ENCODE measurements at places on chromosomes 11 and 22.

GRCh38 chr11:122399375-122399774 lies 256.1 kb upstream of the UBASH3B start:
- peak overlapping the region; percentile 39 for H3K27ac ChIP-seq
- peaks cover 11% of the 10 kb centered on the region for H3K27me3 ChIP-seq
- H3K4me1 ChIP-seq, result peaks cover 16% of the 10 kb centered on the region
- no peak overlapping the region for H3K4me3 ChIP-seq
- H3K36me3 ChIP-seq, result no peaks in the 10 kb centered on the region

GRCh38 chr11:65646288-65646957 lies 8.5 kb downstream of the SIPA1 start:
- peaks cover 27% of the 10 kb centered on the region for H3K4me1 ChIP-seq
- H3K36me3 ChIP-seq, result peaks cover 41% of the 10 kb centered on the region
- no peaks in the 10 kb centered on the region for H3K27me3 ChIP-seq
- no peak overlapping the region for H3K4me3 ChIP-seq

- DNase-seq, result no peak
- H3K4me1 ChIP-seq, result no peaks in the 10 kb centered on the region
- H3K27me3 ChIP-seq, result no peaks in the 10 kb centered on the region
- no peak overlapping the region for H3K4me3 ChIP-seq
- H3K27ac ChIP-seq, result no peak overlapping the region
These were observed 98.1 kb downstream of the TENM4 start for GRCh38 chr11:79342686-79343085.

GRCh38 chr11:119099711-119100110 lies 1.9 kb downstream of the DPAGT1 start:
- DNase-seq, result no peak
- peak overlapping the region; percentile 5 for H3K27ac ChIP-seq
- H3K4me1 ChIP-seq, result peaks cover 45% of the 10 kb centered on the region
- peaks cover 45% of the 10 kb centered on the region for H3K36me3 ChIP-seq

- no peak overlapping the region for H3K27ac ChIP-seq
- H3K36me3 ChIP-seq, result peaks cover 2% of the 10 kb centered on the region
These were observed 49.2 kb upstream of the FAM181B start for GRCh38 chr11:82782825-82783374.

DNA sequence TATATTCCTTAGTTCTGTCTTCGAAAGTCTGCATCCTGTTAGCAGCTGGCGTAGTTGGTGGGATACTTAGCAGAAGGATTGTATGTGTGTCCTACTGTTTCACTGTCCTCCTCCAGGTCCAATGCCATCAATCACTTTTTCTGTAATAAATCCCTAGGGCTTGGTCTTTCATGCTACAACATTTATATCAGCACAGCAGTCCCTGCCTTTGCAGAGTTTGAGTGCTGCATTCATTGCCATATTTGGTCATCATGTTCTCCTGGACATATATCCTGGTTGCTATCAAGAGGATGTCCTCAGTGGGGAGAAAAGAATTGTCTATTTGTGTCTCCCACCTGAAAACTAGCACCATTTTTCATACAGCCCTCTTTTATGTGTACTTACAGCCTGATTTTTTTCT lies 67.0 kb downstream of the OR5AK2 start:
- no peak for DNase-seq
- no peaks in the 10 kb centered on the region for H3K36me3 ChIP-seq

GRCh38 chr11:36151933-36152580 lies 137.2 kb downstream of the COMMD9 start:
- H3K27ac ChIP-seq, result no peak overlapping the region
- peaks cover 18% of the 10 kb centered on the region for H3K27me3 ChIP-seq
- H3K4me3 ChIP-seq, result no peak overlapping the region
- no peaks in the 10 kb centered on the region for H3K36me3 ChIP-seq
- H3K4me1 ChIP-seq, result peaks cover 16% of the 10 kb centered on the region

DNA sequence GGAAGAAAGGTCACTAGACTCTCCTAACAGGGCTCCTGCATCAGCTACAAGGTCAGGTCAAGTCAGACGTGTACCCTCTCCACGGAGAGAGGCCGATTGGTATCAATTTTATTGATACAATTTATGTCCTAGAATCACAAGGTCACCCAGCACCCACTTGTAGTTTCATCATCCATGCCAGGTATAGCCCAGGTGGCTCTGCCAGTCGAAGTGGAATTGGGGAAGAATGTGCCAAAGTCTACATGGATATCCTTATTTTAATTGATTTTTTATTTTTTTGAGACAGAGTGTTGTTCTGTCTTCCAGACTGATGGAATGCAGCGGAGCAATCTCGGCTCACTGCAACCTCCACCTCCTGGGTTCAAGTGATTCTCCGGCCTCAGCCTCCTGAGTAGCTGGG lies 334.1 kb downstream of the SHANK2 start:
- H3K4me1 ChIP-seq, result no peaks in the 10 kb centered on the region
- no peak for DNase-seq
- H3K27ac ChIP-seq, result no peak overlapping the region
- no peaks in the 10 kb centered on the region for H3K36me3 ChIP-seq
- no peak overlapping the region for H3K4me3 ChIP-seq

GRCh38 chr11:96413408-96413807 lies 23.6 kb downstream of the JRKL start:
- peaks cover 11% of the 10 kb centered on the region for H3K27me3 ChIP-seq
- H3K4me1 ChIP-seq, result peaks cover 5% of the 10 kb centered on the region
- H3K27ac ChIP-seq, result no peak overlapping the region
- H3K36me3 ChIP-seq, result no peaks in the 10 kb centered on the region
- no peak for DNase-seq
- H3K4me3 ChIP-seq, result no peak overlapping the region

GRCh38 chr22:44304354-44304753 lies 8.4 kb downstream of the SHISAL1 start:
- no peak overlapping the region for H3K27ac ChIP-seq
- H3K4me1 ChIP-seq, result no peaks in the 10 kb centered on the region
- peak; percentile 24 for DNase-seq
- peaks cover 4% of the 10 kb centered on the region for H3K27me3 ChIP-seq
- H3K4me3 ChIP-seq, result no peak overlapping the region
- no peaks in the 10 kb centered on the region for H3K36me3 ChIP-seq

DNA sequence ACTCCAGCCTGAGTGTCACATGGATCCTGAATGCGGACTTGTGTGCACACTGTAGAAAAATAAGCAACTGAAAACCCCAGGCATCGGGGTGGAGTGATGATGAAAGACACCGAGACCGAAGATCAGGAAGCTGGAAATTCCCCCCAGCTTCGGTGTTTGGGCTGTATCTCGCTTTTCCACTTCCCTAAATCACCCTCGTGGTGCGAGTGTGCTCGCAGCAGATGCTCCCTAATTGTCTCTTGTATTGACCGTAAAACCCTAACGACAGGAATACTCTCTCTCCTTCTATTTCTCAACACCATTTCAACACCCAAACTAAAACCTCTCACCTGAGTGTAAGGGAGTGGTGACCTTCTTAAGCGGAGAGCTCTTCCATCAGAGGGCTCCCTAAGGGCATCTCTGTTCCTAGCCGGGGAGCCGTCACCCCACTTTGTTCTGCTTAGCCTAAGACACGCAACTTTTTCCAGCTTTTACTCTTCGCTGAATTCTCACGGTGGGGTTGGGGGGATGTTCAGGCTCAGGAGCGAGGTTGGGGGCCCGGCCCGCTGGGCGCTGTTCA lies 635 bp upstream of the GRK3 start:
- peak overlapping the region; percentile 70 for H3K4me3 ChIP-seq
- peaks cover 9% of the 10 kb centered on the region for H3K27me3 ChIP-seq
- H3K27ac ChIP-seq, result peak overlapping the region; percentile 64
- H3K36me3 ChIP-seq, result no peaks in the 10 kb centered on the region
- DNase-seq, result peak; percentile 48

GRCh38 chr11:66124564-66124963 lies 54.5 kb downstream of the PACS1 start:
- no peak overlapping the region for H3K4me3 ChIP-seq
- H3K27me3 ChIP-seq, result no peaks in the 10 kb centered on the region
- H3K36me3 ChIP-seq, result no peaks in the 10 kb centered on the region
- peaks cover 78% of the 10 kb centered on the region for H3K4me1 ChIP-seq
- H3K27ac ChIP-seq, result peak overlapping the region; percentile 83
- no peak for DNase-seq

DNA sequence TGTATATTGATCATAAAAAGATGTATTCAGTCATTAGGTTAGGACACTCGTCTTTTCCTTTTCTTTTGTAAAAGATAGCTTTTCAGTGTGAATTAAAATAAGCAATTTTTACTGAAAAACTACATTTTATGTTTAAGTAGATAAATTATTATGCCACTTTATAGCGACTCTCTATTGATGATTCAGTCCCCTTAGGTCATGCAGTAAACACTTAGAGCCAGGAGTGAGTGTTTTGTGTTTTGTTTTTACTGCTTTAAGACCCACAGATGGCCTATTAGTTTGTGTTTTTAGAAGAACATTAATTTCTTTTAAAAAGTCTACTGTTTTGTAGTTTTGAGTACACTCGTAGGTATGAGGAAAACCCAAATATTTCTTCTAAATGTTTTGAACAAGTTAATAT lies 86.6 kb downstream of the YAP1 start:
- H3K36me3 ChIP-seq, result no peaks in the 10 kb centered on the region
- H3K27me3 ChIP-seq, result peaks cover 21% of the 10 kb centered on the region
- H3K4me3 ChIP-seq, result no peak overlapping the region
- H3K27ac ChIP-seq, result no peak overlapping the region
- H3K4me1 ChIP-seq, result no peaks in the 10 kb centered on the region
- no peak for DNase-seq

DNA sequence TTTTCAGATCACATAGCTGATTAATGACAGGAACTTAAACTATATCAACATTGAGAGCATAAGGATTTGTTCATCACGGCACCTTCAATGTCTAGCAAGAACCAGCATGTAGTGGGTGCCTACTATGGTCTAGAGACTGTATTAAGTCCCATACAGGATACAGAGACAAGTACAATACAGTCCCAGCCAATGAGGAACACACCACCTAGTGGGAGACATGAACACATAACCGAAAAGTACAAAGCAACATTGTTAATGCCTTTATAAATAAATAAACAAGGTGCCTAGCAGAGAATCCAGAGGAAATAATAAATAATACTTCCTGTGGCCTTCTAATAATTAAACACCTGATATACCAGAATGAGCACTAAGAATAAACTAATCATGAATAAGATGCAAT lies 87.7 kb upstream of the OPCML start:
- H3K27me3 ChIP-seq, result peaks cover 2% of the 10 kb centered on the region
- H3K27ac ChIP-seq, result no peak overlapping the region
- no peak overlapping the region for H3K4me3 ChIP-seq
- no peaks in the 10 kb centered on the region for H3K36me3 ChIP-seq
- H3K4me1 ChIP-seq, result no peaks in the 10 kb centered on the region
- no peak for DNase-seq

GRCh38 chr11:22787551-22788162 lies 41.9 kb downstream of the SVIP start:
- no peak overlapping the region for H3K4me3 ChIP-seq
- H3K27me3 ChIP-seq, result no peaks in the 10 kb centered on the region
- no peaks in the 10 kb centered on the region for H3K36me3 ChIP-seq
- no peak overlapping the region for H3K27ac ChIP-seq
